ENCODE measurements at places on chromosomes 7 and 10.

GRCh38 chr7:141042222-141043193 lies 27.8 kb upstream of the MRPS33 start:
- peak; percentile 50 for DNase-seq

DNA sequence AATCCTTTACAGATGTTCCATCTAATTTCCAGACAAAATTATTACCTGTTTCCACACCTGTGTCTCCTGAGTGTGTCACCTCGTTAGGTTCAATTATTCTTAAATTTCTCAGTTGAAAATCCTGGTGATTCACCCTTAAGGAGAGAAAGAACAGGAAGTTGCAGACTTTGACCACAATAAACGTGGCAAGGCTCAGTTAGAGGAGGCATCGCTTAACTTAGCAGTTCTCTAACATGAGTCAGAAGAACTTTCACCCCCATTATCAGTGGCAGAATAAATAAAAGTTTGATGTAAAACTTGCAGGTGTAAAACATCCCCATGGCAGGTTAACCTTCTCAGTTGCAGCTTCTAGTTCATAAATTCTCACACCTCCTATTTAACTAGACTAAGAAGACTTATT lies 8.3 kb downstream of the XPNPEP1 start:
- DNase-seq = peak; percentile 87

GRCh38 chr10:51629934-51630639 lies 69.3 kb downstream of the CSTF2T start:
- no peak for DNase-seq

GRCh38 chr7:111682588-111683340 lies 120.5 kb upstream of the IMMP2L start:
- peak; percentile 33 for DNase-seq

- no peak for DNase-seq
Measured at GRCh38 chr10:19815731-19816410, 361 bp upstream of the PLXDC2 start.

- no peak for DNase-seq
Measured at GRCh38 chr7:94307399-94308048, 87.2 kb upstream of the COL1A2 start.

GRCh38 chr7:5691606-5692005 lies 89.9 kb downstream of the RNF216 start:
- no peak for DNase-seq

- DNase-seq = no peak
Measured at GRCh38 chr10:58837826-58838225, 325.2 kb downstream of the BICC1 start.

- peak; percentile 22 for DNase-seq
Measured at GRCh38 chr7:107228291-107228690, 59.5 kb downstream of the HBP1 start.

DNA sequence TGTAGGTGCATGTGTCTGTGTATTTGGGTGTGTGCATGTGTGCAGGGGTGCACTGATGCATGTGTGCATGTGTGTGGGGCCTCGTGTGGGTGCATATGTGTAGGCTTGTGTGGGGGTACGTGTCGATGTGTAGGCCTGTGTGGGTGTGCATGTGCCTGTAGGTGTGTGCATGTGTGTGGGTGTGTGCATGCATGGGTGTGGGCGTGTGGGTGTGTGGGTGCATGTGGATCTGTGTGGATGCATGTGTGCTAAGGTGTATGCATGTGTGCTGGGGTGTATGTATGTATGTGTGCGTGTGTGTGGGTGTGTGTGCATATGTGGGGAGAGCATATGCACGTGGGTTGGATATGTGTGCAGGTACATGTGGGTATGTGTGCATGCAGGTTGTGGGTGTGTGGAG lies 73.2 kb downstream of the NKX6-2 start:
- DNase-seq = no peak

- DNase-seq = no peak
Measured at GRCh38 chr7:18624459-18624858, 128.9 kb downstream of the HDAC9 start.

DNA sequence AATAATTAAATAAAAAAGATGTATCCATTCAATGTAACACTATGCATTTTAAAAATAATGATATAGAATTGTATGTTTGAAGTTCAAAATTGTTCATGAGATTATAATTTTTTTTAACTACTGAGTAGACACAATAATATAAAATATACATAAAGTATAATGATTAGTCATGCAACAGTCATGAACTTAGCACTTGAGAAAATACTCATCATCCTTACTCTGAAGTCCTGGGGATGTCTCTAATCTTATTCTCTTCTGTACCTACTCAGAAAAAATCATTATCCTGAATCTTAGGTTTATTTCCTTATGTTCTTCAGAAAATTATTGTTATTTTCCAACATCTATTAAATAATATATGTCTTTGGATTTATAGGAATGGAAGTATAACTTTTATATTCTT lies 26.4 kb upstream of the IKZF1 start:
- DNase-seq = no peak

- DNase-seq = no peak
Measured at GRCh38 chr10:5163487-5163886, 21.5 kb downstream of the AKR1C8 start.

DNA sequence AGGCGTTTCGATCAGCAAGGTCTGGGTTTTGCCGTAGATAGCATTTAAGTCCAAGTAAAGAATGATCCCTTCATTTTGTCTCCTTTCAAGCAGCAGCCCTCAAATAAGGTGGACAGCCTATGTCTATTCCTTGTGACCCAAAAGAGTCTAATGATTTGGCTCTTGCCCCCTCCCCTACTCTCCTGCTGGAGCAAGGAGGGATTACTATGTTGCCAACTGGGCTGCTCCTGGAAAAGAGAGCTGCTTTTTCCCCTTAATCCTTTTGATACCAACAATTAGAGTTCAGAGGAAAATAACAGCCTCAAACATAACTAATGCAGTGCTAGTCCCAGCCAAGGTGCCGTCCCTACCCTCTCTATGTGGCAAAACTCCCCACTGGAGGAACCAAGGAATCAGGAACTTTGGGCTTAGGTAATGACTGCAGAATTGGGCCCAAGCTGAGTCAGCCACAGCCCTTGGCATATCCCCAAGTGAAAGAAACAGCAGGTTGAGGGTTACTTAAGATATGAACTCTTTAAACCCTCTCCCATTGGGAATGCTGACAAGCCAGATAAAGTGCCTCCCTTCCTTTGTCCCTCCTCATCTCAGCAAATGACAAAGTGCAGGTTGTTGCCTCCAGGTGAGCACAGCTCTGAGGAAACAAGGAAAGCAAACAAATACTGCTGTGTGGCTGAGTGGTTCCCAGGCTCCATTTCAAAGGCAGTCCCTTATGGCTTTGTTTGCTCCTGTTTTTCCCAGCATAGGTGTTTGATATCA lies 643.7 kb downstream of the INHBA start:
- DNase-seq = peak; percentile 27

DNA sequence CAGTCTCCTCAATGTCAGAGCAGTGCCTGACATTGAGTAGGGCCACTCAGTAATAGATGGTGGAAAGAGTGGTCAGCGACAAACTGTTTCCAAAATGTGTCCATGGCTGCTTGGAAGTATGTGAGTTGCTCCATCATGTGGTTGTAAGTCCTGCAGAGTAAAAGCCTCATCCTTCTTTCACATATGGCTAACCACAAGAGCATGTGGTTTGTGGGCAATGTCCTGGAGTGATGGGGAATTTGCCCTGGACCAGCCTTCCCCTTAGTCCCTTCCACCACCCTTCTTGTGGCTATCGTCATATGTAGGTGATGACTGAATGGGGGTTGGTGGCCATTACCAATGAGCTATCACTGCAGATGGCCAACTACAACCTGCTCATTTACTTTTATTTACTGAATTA lies 33.0 kb upstream of the PLXNA4 start:
- no peak for DNase-seq

DNA sequence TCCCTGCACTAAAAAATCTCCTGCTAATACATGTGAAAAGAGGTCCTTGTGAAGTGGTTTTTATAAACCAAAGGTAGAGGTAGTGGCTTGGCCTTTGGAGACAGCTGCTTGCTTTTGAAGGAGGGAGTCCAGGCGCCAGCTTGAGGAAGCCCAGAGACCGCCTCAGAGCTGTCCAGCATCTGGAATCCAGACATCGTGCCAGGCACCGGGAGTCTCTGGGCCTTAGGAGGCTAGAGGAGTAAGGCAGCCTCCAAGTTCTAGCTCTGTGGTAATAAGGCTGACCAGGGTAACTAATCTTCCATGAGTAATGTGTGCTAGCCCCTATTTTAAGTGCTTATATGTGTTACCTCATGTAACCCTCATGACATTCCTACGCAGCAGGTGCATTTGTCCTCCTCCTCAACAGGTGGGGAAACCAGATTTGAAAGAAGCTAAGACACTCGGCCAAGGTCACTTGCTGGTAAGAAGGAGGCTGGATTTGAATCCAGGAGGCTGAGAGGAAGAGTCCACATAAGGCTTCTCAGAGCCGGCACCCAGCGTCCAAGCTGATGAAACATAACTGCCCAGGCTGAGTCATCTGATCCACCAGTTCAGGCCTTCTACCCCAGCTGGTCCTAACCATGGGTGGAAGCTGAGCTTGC lies 26.1 kb downstream of the PRLHR start:
- DNase-seq = peak; percentile 30

DNA sequence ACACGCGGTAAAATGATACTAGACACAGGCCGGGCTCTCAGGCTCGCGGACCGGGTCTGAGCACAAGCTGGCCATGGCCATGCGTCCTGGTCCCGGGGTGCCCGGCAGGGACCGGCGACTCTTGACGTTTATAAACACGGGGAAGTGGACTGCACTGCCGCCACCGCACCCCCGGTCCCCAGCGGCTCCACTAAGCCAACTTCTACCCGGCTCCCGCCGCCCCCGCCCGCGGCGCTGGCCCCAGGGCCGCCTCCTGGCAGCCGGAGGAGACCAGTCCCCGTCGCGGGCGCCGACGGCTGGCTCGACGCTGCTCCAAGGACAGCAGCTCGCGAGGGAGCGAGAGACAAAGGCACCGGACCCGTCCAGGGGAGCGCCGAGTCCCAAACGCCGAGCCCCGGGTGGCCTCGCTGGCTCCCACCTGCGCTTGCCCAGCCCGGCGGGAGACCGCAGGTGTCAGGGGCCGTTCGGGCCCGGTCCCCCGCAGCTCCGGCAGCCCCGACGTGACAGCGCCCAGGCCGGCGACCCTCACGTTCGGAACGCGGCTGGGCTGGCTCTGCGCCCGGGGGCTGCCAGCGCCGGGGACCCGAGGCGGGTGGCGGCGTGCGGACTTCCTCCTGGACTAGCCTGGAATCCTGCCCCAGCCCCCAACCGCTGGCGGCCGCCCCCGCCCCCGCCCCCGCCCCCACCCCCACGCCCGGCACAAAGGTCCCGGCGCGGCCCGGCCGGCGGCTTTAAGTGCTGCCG lies 517 bp downstream of the ITGB1 start:
- peak; percentile 39 for DNase-seq

DNA sequence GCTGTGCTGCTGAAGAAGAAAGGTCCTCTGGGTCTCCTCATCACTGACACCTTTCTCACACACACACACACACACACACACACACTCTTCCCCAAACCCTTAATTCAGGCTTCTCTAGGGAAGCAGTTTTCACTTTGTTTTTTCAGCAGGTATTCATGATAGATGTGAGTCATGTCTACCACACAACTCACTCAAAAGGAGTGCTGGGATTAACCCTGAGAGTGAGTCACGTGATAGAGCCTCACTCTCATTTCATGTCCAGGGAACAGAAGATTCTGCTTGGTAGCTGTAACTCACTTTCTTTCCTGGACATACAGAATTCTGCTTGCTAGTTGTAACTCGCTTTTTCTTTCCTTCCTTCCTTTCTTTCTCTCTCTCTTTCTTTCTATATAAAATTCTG lies 45.4 kb downstream of the VIM start:
- DNase-seq = peak; percentile 52

GRCh38 chr10:113496111-113497109 lies 56.4 kb upstream of the HABP2 start:
- peak; percentile 29 for DNase-seq

GRCh38 chr10:96987842-96988175 lies 155.7 kb downstream of the LCOR start:
- peak; percentile 89 for DNase-seq

DNA sequence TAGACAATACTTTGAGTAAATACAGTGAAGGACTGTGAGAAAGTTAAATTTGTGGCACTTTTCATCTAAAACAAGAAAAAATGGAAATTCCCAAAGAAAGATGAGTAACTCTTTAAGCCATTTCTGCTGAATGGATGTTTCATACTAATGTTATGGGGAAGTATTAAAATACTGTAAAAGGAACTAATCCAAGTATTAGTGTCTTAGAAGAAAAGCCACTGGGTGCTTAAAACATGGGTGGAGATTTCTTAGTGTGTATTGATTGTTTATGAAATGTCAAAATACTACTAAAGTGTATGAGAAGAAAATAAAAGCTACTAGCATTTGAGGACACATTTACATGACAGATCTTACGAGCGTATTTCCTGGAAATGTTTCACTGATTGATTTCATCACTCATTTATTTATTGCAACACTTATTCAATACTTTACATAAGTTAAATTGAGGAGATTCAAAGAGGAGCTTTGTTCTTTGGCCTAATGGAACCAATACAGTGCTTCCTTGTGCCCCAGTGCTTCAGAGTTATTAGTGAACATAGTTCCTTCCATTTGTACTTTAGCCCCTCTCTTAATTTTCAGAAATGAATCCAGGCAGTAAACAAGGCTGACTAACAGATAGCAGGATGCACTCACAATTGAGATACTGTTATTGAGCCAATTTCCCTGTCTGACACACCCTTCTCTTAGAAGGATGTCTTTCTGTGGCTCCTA lies 155.5 kb upstream of the AHR start:
- DNase-seq = peak; percentile 35

GRCh38 chr10:47147186-47147585 lies 152.8 kb upstream of the GDF10 start:
- no peak for DNase-seq

DNA sequence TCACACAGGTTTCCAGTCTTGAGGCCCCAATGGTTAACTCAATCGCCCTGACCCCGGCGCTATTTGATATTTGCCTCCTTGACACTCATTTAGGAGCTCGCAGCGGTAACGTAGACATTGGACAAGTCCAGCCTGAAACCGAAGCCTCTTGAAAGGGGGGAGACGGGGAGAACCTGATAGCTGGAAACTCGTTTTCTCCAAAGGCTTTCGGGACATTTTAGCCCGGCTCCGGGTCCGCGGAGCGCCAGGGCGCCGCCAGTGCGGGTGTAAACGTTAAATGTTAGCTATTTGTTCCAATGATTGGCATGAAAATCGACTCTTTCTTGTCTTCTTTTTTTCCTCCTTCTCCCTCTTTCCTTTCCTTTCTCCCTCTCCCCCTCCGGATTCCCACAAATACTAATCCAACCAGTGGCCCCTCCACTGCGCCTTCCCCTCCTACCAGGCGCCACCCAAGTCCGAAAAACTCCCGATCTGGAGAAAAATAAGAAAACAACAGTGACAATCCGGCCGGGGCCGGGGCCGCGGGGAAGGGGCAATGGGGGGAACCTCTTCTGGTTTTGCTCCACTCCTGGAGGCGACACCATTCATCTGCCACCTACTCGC lies 17.2 kb upstream of the GATA3 start:
- DNase-seq = no peak

GRCh38 chr7:14637968-14638367 lies 264.6 kb downstream of the DGKB start:
- no peak for DNase-seq

- DNase-seq = no peak
Measured at GRCh38 chr7:93198472-93198871, 27.8 kb downstream of the HEPACAM2 start.

GRCh38 chr10:47406870-47407691 lies 23.0 kb upstream of the ZNF488 start:
- DNase-seq = peak; percentile 88
